ENCODE measurements at places on chromosomes 2 and 18. TPM values are rescaled to one million over a fixed set of nuclear protein-coding genes. Genes with fewer than 3 reads are reported as not detected.
A peak's percentile ranks its signal among the peaks of the same experiment; 100 is the strongest.

The NT5C1B gene
- not detected for total RNA-seq

The SERPINB10 gene
- not detected for total RNA-seq

The TEKT4 gene
- not detected for total RNA-seq

The VIT gene
- total RNA-seq = 0.78 TPM

The ZSWIM2 gene
- not detected for total RNA-seq

The LCT gene
- total RNA-seq = not detected

The ZBTB7C gene
- 9.1 TPM for total RNA-seq

The IMPA2 gene
- total RNA-seq = 30.6 TPM

DNA sequence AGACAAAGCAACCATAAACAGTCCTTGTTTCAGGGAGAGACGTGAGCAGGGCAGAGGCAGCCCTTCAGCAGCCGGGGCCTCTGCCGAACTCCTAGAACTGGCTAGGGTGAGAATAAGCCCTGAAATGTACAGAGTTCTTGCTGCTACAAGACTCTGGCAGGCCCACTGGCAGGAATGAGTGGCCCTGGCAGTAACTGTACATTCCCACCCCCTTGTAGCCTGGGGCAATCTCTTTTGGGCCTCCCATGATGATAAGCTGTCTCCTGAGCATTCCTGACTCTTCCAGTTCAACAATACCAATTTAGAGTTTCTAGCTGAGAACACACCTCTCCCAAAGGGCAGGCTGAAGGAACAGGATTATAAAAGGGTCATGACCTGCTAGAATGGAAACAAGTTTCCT lies 54.3 kb downstream of the HAUS1 start:
- H3K27me3 ChIP-seq = no peaks in the 10 kb centered on the region
- peak; percentile 51 for DNase-seq
- H3K4me3 ChIP-seq = no peak overlapping the region
- peaks cover 9% of the 10 kb centered on the region for H3K36me3 ChIP-seq

DNA sequence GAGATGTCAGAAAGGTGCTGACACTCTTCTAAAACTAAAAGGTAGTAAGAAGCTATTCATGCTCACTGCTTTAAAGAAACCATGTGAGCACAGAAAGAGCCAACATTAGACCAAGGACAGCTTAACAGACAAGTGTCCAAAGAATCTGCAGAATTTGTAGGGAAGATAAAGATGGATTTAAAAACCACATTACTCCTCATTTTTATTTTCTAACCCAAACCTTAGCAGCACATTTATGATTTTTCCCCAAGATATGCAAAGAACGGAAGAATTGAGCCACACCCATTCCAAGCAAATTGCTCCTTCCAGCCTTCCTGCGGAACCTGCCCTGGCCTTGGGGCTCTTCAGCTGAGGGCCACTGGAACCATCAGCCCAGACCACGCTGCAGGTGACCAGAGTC lies 26.9 kb downstream of the MBP start:
- peak overlapping the region; percentile 1 for H3K27ac ChIP-seq
- no peak overlapping the region for H3K4me3 ChIP-seq
- peaks cover 3% of the 10 kb centered on the region for H3K36me3 ChIP-seq
- no peaks in the 10 kb centered on the region for H3K27me3 ChIP-seq
- DNase-seq = no peak

GRCh38 chr18:11247381-11247970 lies 98.1 kb upstream of the PIEZO2 start:
- H3K4me3 ChIP-seq = no peak overlapping the region
- H3K27ac ChIP-seq = no peak overlapping the region
- no peaks in the 10 kb centered on the region for H3K27me3 ChIP-seq
- no peak for DNase-seq
- H3K36me3 ChIP-seq = no peaks in the 10 kb centered on the region
- H3K4me1 ChIP-seq = peaks cover 15% of the 10 kb centered on the region

DNA sequence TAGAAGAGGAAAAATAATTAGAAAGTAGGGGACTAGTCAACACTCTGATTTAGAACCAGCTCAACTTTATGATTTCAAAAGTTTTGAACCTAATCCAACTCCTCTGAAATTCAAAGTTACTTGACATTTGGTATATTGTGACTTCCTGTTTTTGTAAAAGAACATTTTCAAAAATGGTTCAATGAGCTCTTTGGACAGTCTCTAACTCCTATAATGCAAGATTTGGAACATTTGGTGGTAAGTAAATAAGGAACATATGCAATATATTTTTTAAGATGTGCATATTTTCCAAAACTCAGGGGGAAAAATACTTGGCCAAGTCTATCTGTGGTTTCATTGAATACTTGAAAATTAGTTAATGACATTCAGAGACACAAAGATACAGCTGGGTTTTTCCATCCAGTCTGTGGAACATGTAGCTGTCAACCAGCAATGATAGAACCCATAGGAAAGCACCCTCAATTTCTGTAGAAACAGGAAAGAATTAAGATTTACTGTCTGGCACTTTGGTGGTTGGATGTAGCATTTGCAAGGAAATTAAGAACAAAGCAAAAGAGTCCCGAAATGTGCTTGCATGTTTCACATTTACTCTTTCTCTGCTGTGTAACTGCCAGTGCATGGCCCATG lies 17.0 kb upstream of the ANKRD44 start:
- H3K27me3 ChIP-seq = peaks cover 2% of the 10 kb centered on the region
- H3K4me3 ChIP-seq = no peak overlapping the region
- no peak overlapping the region for H3K27ac ChIP-seq
- H3K36me3 ChIP-seq = no peaks in the 10 kb centered on the region

- H3K4me3 ChIP-seq = no peak overlapping the region
- no peak for DNase-seq
- H3K27me3 ChIP-seq = no peaks in the 10 kb centered on the region
These were observed 28.2 kb downstream of the MYCN start for GRCh38 chr2:15968280-15969178.

DNA sequence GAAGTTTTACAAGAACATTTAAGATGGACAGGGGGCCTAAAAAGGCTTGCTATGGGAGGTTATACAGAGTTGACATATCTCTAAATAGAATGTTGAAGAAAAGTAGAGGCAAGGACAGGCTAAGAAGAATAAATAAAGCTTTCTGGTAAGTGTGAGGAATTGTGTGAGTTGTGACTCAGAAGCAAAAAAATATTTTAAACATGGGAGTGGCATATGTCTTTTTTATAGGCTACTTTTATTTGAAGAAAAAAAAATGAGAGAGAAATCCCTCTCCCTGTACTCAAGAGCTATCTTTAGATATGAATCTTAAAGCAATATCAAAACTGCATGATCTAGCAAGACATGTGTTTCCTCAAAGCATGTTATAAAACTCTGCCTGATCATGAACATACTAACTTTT lies 41.1 kb downstream of the RAB3GAP1 start:
- peaks cover 5% of the 10 kb centered on the region for H3K4me1 ChIP-seq
- no peak for DNase-seq

DNA sequence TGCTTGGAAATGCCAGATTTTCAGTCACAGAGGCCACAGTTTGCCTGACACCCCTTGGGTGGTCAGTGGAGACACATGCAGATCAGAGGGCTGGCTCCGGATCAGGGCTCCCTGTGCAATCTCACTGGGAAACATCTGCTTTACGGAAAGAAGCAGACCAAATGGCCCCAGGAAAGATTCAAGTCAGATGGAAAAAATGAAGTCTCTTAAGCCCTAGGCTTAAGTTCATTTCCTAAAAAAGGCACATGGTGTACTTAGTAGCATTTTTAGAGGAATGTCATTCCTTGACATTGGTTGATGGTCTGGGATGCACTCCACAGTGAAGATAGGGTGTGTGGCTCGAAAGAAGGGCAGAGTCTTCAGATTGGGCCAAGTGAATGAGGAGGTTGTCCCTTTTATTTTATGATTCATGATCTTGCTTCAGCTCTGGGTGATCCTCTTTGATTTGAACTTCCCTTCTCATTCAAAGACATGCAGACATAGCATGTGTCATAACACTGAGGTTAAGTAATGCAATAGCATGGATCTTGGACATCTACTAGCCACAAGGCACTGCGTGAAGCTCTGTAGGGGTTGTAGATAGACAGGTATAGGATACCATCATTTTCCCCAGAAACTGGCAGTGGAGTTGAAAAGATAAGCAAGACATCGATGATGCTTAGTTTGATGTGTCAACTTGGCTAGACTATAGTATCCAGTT lies 56.5 kb downstream of the KCNE4 start:
- DNase-seq = no peak
- no peaks in the 10 kb centered on the region for H3K27me3 ChIP-seq
- no peak overlapping the region for H3K4me3 ChIP-seq
- H3K4me1 ChIP-seq = peaks cover 10% of the 10 kb centered on the region

DNA sequence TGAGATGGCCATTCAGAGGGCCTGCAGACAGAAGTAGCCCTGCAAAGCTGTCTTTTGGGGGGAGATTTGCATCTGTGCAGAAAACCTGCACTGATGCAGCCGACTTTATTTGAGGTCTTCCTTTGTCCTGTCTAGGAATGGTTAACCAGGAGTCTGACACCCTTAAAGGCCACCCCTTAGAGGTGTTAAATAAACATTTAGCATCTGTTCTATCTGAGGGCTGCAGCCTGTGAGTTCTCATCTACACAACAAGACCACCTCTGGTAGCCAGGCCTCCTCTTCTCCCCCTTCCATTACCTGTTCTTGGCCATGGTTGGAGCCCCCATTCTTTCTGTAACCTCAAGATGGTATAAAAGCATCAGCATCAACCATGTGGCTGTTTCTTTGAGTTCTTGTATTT lies 214.4 kb upstream of the HS6ST1 start:
- H3K36me3 ChIP-seq = no peaks in the 10 kb centered on the region
- DNase-seq = no peak
- H3K4me1 ChIP-seq = no peaks in the 10 kb centered on the region
- no peak overlapping the region for H3K27ac ChIP-seq
- no peak overlapping the region for H3K4me3 ChIP-seq

DNA sequence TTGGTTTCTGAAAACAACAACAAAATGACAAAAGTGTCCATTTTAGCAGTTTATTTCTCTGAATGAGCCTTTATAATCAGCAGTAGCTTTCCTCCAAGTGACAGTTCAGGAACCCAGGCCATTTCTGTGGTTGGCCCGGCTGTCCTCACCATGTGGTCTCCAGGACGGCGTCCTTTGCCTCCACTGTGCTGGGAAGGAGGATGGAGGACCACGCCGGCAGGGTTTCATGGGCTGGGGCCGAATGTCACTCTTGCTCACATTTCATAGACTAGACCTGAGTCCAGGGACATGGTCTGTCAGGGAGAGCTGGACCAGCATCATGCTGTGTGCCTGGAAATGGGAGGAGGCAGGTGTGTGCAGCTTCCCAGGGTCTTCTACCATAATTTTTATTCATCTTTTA lies 50.9 kb downstream of the ARHGEF4 start:
- no peak for DNase-seq
- H3K27me3 ChIP-seq = peaks cover 19% of the 10 kb centered on the region
- H3K4me1 ChIP-seq = no peaks in the 10 kb centered on the region
- no peak overlapping the region for H3K4me3 ChIP-seq
- H3K36me3 ChIP-seq = no peaks in the 10 kb centered on the region

DNA sequence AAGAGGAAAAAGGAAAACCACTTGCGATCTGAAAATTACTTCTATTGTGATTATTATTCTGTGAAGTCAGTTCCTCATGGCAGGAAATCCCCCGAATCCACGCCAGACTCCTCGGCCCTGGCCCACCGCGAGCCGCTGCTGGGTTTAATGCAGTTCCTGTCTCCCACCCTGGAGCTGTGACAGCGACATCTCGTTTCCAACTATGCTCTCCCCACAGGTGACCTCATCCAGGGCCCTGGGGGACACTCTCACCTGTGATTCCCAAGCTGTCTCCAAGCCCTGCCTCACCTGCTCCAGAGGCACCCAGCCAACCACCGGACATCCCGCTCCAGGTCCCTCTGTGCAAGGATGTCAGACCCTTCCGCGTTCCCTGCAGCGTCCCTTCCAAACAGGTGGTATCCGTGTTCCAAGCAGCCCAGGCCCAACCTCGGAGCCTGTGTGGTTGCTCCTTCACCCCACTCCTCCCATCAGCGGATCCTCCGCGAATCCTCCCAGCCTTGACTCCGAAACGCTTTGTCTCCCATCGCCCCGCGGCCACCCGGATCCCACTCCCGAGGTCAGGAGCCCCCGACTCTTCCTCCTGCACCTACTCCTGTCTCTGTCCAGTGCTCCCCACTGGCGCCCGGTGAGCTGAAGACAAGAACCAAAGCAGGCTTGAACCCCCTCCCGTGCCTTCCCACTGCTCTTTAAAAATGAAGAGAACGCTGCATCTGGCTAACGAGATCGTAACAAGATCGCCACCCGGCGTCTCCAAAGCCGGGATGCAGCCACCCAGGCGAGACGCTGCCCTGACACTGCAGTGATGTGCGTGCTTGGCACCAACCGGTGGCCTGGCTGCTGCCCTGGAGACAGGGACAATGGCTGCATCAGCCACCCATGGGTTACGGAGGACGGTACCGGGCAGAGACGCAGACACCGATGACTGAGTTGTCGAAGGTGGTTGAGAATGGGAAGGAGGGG lies 96.5 kb downstream of the NDUFA10 start:
- H3K36me3 ChIP-seq = no peaks in the 10 kb centered on the region
- DNase-seq = peak; percentile 35
- H3K4me3 ChIP-seq = no peak overlapping the region
- no peaks in the 10 kb centered on the region for H3K4me1 ChIP-seq
- H3K27me3 ChIP-seq = peaks cover 28% of the 10 kb centered on the region
- H3K27ac ChIP-seq = no peak overlapping the region

DNA sequence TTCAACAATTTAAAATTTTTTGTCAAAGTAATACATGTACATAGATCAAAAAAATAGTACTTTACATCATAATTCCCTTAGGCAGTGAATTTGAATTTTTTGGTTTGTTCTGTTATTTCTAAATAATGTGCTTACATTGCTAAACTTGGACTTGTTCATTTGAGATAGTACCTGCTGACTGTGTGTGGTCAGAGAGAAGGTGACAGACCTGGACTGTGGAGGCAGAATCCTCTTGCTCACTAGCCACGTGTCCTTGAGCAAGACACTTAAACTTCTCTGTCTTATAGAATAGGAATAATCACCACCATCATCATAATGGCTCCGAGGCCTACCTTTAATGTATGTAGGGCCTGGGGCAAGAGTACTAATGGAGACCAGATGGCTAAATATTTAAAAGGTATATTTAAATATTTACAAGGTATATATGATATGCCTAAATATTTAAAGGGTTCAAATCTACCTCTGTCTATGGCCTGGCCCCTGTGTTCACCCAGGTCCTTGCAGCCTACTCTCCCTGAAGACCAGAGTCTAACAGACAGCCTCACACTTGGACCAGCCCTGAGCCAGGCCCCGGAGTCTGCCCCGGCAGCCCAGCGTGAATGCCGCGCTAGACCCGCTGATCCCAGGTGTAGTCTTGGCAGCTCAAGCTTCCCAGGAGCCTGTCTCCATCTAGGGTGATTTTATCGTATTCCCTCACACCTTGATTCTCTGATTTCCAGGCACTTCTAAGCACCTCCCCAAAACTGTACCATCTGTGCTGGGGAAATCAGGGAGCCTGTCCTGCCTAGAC lies 33.5 kb downstream of the ZNF532 start:
- no peak for DNase-seq
- H3K27me3 ChIP-seq = no peaks in the 10 kb centered on the region
- peak overlapping the region; percentile 40 for H3K27ac ChIP-seq
- H3K4me3 ChIP-seq = no peak overlapping the region
- peaks cover 39% of the 10 kb centered on the region for H3K4me1 ChIP-seq

- DNase-seq = no peak
- peaks cover 16% of the 10 kb centered on the region for H3K4me1 ChIP-seq
- no peak overlapping the region for H3K4me3 ChIP-seq
- H3K36me3 ChIP-seq = no peaks in the 10 kb centered on the region
- no peak overlapping the region for H3K27ac ChIP-seq
These were observed 6.6 kb downstream of the SIX2 start for GRCh38 chr2:45002686-45003085.

GRCh38 chr2:118841450-118841827 lies 6.0 kb downstream of the EN1 start:
- peak overlapping the region; percentile 77 for H3K4me3 ChIP-seq
- H3K36me3 ChIP-seq = peaks cover 21% of the 10 kb centered on the region
- peak overlapping the region; percentile 60 for H3K27ac ChIP-seq
- no peak for DNase-seq
- peaks cover 90% of the 10 kb centered on the region for H3K27me3 ChIP-seq

Measured in mesothelial cell of epicardium (in vitro differentiated cells).